DMS 273 treated with DMSO at 0.1 percent for 48 hours (cell line): ENCODE measurements at places on chromosomes 5 and 9.

GRCh38 chr9:126952205-126952977 lies 37.8 kb downstream of the RALGPS1 start:
- no peak for DNase-seq

- DNase-seq = no peak
Measured at GRCh38 chr9:99030092-99030511, 74.8 kb upstream of the TGFBR1 start.

GRCh38 chr9:128335914-128336313 lies 4.4 kb upstream of the SLC27A4 start:
- no peak for DNase-seq

DNA sequence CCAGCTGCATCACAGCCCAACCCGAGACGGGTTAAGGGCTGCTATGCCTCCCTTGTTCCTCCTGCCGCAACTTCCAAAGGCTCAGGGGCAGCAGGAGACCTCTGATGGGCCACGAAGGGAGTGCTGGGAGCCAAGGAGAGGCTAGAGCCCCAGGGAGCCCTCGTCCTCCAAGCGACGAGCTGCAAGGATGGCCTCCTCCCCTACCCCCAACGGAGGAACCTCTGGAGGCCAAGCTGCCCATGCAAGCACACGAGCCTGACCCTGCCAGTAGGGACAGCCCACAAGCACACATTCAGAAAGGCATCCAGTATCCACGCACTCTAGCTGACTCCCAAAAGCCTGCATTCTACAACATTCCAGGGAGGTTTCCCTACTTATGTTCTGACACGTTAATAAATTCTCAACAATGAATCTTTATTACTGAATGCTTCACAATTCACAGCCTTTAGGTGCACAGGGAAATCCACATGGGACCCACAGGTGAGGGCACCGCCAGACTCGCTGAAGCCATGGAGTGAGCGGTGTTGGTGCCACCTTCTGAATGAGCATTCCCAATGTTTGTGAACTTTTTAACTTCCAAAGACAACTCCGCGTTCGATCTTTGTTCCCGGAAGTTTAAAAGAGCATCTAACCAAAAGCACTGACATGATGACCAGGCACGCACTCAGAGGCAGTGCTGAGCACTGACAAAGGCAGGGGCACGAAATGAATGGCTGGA lies 28.7 kb downstream of the IPPK start:
- no peak for DNase-seq

DNA sequence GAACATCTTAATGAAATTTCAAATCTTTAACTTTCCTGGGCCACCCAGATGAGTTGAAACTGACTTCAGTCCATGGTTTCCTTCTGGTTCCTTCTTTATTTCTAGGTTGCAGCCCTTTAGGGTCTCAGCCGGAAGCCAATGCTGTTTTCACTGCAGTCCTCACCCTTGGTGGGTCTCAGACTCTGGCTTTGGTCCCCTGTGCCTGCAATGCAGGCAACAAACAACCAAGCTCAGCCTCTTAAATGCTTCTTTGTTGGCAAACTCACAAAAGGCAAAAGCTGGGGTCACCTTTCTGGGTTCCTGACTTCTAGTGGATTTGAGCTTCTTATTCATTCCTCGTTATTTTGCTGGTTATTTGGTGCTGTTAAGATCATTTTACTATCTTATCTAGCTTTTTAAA lies 19.3 kb upstream of the APC start:
- DNase-seq = no peak

DNA sequence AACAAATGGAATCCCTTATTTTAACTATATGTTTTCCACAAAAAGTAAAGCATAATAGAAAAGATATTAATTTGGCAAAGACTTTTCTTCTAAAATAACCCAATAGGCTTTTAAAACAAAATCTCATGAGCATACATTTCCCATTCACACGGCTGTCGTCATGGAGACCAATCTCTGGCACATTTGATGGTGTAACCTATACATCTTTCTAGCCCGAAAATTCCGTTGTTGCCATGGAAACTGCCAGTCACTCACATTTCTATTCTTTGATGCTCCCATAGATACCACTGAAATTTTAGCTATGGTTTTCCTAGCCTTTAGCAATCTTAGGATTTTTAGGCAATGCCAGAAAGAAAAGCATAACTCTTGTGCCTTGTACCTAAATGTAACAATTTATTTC lies 262.9 kb upstream of the TRPM3 start:
- no peak for DNase-seq

DNA sequence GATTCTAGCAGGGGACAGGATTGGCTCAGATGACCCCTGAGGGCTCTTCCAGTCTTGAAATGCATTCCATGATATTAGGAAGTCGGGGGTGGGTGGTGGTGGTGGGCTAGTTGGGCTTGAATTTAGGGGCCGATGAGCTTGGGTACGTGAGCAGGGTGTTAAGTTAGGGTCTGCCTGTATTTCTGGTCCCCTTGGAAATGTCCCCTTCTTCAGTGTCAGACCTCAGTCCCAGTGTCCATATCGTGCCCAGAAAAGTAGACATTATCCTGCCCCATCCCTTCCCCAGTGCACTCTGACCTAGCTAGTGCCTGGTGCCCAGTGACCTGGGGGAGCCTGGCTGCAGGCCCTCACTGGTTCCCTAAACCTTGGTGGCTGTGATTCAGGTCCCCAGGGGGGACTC lies 2.9 kb upstream of the MYOZ3 start:
- no peak for DNase-seq

GRCh38 chr5:103889500-103890209 lies 327.1 kb upstream of the NUDT12 start:
- DNase-seq = no peak

DNA sequence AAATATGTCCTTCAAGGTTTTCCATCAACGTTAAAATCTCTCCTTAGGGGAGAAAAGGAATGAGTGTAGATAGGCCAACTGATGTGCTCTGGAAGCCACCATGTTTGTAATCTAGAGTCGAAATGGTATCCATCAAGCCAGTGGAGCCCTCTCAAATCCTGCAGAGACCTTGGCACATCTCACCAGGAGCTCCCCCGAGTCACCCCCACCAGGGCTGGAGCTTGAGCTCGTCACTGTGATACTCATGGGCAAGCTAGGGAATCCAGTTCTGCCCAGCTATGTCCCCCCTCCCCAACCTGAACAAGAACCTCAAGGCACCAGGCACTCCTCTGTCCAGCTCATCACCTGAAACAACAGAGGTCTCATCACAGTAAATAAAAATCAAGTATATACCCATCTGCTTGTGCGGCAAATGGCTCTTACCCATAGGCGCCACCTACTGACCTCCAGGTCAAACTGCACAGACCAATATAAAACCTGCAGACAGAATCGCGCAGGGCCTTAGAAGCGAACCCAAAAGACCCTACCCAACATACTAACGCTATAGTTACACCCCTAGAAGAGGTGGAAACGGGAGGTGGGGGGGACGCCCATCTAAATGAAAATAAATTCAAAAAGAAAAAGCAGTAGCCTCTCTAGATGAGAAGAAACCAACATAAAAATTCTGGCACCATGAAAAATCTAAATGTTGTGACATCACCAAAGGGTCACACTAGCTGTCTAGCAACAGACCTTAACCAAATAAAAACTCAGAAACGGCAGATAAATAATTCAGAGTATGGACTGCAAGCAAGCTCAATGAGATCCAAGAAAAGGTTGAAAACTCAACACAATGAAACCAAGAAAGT lies 75.0 kb downstream of the TTC39B start:
- DNase-seq = no peak

- DNase-seq = no peak
Measured at GRCh38 chr5:110045158-110045557, 355.4 kb downstream of the MAN2A1 start.

- no peak for DNase-seq
Measured at GRCh38 chr9:26375448-26375847, 517.2 kb downstream of the CAAP1 start.

DNA sequence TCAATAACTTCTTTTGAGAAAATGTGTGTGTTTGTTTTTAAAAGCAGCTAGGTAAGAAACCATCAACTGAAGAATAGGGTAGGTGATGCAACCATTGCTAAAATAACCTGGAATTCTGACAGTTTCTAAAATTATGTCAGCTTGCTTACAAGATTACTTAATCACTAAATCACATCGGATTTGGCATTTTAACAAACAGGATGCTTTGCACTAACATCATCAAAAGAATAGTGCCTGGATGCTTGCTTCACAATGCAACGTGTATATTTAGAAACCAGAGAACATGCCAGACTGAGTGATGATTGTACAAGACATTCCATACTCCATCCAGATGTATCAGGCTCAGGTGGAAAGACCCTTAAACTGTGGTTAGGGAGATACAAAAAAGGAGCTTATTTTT lies 43.9 kb downstream of the PAM start:
- DNase-seq = no peak

DNA sequence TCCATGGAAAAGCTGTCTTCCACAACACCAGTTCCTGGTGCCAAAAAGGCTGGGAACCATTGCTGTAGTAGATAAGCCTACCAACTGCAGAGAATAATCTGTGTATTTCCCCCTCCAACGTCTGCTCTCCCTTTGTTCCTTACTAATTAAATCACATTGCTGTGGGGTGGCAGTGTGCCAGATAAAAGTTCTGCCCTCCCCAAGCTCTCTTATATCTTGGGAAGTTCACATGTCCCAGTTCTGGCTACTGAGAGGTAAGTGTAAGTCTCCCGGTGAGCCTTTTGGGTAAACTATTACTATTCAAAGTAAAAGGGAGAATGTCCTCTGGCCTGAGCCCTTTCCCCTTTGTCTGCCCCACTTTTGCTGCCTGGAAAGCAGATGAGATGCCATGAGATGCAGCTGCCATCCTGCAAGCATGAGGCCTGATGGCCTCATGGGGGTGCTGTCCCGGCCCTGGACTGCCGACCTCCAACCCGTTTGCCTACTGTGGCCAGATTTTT lies 14.7 kb downstream of the ENC1 start:
- peak; percentile 88 for DNase-seq

DNA sequence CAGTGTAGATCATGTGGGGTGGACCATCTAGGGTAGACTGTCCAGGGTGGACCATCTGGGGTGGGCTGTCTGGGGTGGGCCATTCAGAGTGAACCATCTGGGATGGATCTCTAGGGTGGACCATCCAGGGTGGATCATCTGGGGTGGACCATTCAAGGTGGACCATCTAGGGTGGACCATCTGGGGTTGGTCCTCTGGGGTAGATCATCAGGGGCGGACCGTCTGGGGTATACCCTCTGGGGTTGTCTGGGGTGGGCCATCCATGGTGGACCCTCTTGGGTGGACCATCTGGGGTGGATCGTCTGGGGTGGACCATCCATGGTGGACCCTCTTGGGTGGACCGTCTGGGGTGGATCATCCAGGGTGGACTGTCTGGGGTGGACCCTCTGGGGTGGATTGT lies 64.3 kb downstream of the KCNT1 start:
- no peak for DNase-seq

DNA sequence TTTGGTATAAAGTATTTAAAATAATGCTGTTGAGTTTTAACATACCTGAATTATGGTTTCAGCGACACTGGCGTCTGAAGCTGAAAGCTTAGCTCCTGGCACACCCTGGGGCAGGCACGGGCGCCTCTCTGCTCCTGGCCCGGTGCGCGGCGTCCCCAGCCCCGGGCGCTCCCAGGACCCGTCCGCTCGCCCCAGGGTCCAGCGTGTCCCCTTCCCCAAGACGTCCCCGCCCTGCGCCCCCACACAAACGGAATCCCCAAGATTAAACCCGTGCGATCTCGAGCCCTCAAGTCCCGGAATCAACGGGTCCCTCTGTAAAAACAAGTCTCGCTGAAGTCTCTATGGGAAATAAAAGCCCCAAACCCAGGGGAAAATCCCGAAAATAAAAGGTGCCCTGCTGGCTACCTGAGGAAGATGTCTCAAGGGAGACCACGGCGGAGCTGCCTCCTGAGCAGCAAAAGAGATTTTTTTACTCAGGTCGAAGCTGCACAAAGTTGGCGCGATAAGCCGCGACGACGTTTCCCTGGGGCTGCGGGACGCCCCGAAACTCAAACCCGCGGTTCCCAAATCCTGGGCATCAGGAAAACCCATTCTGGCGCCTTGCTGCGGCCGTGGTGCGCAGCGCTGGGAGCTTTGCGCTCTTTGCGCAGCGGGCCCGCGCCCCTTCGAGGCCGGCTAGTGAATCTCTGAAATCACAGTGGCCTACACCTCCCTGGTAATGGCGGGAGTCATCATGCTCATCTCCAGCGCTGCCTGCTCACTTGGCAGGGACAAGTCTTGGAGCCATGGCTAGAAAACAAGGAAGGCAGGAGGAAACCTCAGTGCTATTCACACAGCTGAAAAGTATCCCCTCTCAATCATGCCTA lies 6.3 kb upstream of the IFNA8 start:
- DNase-seq = no peak

GRCh38 chr9:16075696-16076095 lies 522.9 kb downstream of the CCDC171 start:
- no peak for DNase-seq

DNA sequence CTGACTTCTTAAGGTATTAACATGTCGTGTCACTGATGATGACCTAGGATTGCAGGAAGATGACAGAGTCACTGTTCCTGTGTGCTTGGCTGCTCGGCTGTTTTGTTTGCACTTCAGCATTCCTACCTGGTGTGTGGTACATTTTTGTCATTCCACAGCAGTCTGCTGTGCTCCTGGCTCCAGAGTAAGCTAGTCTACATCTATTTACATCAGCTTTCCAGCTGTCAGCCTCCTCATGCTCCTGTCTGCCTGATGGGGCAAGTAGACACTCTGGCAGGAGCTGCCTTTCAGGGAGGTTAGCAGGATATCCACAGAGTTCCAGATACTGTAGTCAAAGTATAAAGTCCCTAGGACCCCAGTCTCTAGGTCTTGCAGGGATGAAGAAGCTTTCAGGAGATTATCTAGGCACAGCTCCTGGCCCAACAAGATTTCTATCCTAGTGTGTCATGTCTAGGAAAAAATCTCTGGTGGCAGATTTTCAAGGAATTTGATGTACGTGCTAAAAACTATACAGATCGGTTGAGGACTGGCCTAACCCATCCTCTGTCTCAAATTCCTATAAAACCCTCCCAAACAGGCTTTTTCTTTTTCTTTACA lies 28.4 kb downstream of the RUSC2 start:
- no peak for DNase-seq
